ENCODE measurements at places on chromosomes 16 and 17. TPM values are rescaled to one million over a fixed set of nuclear protein-coding genes. Genes with fewer than 3 reads are reported as not detected.

ITGB4 gene
- 97.3 TPM for total RNA-seq

RDM1 gene
- total RNA-seq, result 3.7 TPM

RASL10B gene
- total RNA-seq, result 0.13 TPM

ARMC5 gene
- total RNA-seq, result 11.8 TPM
